Cerebellum (tissue), 4 donors: ENCODE measurements at places on chromosomes 7 and 10. TPM values are rescaled to one million over a fixed set of nuclear protein-coding genes. Genes with fewer than 3 reads are reported as not detected.

The SLC39A12 gene
- 0.54 TPM for total RNA-seq

The CTBP2 gene
- total RNA-seq = 57.7 TPM

The SPRN gene
- 5.5 TPM for total RNA-seq

The LBX1 gene
- 1.6 TPM for total RNA-seq

The INSIG1 gene
- 42.6 TPM for total RNA-seq

The HGF gene
- 1.7 TPM for total RNA-seq

The AKR1C4 gene
- not detected for total RNA-seq

The SPDYE16 gene
- total RNA-seq = 0.27 TPM

The PRPS1L1 gene
- total RNA-seq = not detected
